ENCODE measurements at places on chromosomes 11 and 22.

GRCh38 chr11:126281666-126282175 is 1.2 kb upstream of the TIRAP start:
- no peak for DNase-seq

DNA sequence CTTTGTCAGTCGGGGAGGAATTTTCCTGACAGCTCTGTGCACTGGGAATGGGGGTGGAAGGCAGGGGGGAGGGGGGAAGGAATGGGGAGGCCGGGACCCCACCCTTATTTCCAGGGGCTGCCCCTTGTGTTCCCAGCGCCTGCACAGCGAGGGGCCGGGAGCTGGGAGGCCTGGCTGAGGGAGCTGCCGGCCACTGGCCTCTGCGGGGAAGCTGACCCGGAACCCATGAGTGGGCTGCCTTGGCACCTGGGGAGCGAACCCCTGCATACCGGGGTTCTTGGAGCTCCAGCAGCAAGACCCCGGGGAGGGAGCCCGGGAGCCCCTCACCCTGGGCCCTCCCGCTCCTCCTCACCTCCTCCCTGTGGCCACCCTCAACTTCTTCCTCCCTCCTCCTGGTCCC is 3.5 kb downstream of the H19 start:
- DNase-seq: no peak

- peak; percentile 21 for DNase-seq
These were observed 540.3 kb downstream of the NTM start for GRCh38 chr11:131910523-131911387.

DNA sequence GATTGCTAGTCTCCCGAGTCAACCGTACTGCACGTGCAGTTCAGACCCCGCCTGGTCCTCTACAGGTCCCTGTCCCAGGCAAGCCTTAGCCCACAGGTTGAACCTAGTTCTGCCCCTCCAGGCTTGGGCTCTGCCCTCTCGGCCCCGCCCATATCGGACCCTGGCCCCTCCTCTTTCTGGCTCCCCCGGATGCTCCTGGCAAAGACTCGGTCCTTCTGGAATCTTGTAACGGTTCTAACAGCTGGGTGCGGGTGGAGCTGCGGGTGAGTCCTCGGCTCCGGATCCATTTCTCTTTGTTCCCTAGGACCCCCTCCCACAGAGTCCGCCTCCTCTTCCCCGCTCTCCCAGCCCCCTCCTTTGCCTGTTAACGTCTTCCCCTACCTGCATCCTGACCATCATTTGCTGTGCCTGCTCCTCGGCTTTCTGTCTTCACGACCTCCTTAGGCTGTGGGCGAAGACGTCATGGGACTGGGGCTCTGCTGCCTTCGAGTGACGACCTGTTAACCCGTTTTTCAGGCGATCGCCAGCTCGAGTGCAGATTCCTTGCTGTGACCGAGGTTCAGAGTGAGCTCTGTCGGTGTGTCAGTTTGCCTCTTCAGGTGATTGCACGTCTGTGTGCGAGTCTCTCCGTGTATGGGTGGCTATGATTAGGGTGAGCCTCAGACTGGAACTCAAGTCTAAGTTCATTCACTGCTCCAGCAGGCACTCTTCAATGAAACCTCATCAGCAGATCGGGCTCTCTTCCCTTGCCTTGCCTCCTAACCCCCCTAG is at the start of gene DNHD1:
Gene DNHD1 (plus strand): TSS at position 212 of the 771 bp plus-strand sequence. CDS start 936 bp downstream, outside the sequence.
- no peak for DNase-seq

DNA sequence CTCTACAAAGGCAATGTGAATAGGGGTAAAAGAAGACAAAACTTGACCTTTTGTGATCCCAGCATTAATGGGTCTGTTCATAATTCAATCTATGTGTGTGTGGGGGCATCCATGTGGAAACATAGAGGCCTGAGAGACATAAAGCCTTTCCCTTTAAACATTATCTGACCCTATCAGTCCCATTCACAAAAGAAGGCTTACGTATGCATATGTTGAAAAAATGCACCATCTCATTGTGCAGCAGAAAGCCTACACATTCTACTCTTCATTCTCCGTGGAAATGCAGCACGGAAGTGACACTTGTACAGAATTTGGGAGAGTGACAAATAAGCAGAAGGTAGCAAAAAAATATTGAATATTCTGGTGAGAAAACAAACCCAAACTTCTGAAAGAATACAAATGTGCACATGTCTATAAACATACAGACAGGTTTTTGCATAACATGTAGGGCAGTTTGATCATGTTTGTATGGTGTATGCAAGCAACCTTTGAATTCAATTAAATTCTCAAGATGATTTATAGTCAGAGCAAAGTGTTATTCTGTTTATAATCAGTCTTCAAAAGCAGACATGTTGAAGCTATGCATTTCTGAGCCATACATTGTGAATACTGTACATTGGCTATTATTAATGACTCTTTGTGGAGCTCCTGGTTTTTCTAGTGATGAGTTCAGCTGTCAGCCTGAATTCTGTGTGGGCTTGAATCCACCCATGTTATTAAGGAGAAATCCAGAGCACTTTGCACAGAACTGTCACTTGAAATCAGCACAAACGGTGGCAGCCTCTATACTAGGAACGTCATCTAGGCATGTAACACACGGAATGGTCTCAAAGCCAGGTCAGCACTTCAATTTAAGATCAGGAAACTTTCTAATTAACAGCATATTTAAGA is 236.8 kb downstream of the DCDC1 start:
- DNase-seq: no peak

DNA sequence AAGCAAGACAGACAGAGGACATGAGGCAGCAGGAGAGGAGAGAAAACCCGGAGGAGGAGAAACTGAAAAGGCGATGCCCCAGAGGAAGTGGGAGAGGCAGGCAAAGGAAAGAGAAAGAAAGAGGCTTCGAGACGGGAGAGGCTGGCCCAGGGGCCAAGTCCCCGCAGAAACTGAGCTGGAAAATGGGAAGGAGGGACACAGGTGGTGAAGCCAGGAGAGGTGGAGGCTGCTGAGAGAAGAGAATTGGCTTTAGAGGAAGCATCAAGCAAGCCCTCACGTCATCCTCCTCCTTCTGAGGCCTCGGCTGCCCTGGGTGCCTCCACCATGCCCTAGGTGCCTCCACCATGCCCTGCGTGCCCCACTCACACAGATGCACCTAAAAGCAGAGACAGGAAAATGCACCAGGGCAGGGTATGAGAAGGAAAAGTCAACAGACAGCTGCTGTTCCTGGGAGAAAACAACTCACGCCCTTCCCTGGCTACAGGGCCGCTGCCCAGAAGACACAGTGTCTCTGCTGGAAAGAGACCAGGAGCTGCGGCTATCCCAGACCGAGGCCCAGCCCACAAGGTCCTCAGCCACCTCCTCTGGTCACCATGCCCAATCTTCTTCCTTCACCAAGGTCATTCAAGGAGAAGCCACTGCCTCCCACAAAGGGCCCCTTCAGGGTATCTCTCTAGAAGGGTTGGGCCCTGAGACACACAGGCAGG is 14.3 kb downstream of the FXYD6 start:
- DNase-seq: no peak

- no peak for DNase-seq
These were observed 43.3 kb upstream of the POGLUT3 start for GRCh38 chr11:108541531-108541930.

DNA sequence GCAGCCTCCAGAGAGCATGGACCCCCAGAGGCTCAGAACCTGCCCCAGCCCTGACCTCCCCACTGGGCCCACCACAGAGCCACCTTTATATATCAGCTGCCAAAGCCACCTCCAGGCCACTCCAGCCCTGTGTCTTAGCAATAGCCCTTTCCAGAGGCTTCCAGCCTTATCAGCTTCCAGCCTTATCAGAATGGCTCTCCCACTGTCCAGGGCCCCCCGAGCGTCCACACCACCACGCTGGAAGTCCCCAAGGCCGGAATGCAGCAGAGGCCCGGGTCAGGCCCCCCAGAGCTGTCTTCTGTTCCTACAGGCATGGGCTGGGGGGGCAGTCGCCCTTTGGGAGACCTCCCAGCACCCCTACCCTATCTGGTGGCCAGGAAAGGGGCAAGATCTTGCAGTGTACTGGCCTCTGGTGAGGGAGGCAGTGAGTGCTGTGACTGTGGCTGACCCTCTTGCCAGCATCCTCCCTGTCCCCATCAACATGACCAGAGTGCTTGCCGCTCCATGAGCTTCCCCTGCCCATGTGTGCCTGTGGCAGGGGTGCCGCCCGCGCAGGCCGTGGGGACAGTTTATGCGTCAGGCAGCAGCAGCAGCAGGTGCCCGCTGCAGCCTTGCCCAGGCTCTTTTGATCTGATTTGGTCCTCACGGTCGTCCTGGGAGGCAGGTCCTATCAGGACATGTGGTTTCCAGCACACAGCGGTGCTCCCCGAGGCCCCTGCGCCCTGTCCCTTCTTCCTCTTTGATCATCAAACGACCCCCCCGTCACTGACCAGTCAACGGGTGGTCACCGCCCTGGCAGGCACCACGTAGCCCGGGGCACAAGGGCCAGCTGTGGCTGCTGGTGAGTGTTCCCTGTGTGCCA is 15.9 kb downstream of the OSBPL5 start:
- DNase-seq: no peak

DNA sequence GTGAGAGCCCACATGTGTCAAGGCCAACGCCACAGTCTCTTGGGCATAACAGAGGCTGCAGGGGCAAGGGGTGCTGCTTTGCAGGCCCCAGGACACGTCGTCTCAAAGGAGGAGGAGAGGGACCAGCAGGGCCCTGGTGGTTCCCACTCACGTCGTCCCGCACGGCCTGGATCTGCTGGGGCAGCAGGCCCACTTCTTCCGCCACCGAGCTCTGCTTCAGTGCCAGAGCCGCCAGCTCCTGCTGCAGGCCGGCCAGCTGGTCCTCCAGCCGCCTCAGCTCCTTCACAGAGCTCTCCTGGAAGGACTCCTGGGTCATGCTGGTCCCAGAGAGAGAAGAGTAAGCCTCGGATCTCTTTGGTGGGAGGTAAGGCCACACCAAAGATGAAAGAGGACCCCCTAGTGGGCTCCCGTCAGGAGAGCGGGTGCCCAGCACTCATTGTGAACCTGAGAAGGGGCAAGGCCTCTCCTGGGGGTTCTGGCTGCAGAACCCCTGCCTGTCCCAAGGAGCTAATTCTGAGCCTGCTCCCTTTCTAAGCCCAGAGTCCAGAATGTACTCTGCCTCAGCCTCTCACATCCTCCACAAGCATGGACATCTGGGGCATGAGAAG is 15.6 kb downstream of the SUN2 start:
- DNase-seq: no peak

GRCh38 chr22:30500628-30501027 is 4.9 kb downstream of the SEC14L4 start:
- DNase-seq: no peak

GRCh38 chr11:69700278-69701140 is 3.3 kb downstream of the FGF19 start:
- peak; percentile 83 for DNase-seq

- DNase-seq: no peak
These were observed 119.2 kb upstream of the SEZ6L start for GRCh38 chr22:26050079-26050478.

DNA sequence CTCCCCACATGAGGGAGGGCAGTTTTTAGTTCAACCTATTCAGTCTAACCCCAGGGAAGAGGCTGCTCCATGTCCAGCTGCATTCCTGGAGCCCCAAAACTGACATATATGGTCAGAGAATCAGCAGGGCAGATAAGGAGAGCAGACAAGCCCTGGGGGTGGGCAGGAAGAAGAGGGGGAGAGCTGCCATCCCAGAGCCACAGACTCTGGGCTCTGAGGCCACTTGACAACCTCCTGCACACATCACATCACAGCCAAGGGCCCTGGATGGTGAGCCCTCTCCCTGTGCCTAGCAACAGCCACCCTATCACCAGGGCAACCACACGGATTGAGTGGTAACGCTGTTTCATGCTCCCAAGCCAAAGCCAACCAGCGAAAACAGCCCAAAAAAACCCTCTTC is 3.1 kb downstream of the ARHGAP1 start:
- DNase-seq: peak; percentile 54

GRCh38 chr11:121104312-121104762 is 3.3 kb downstream of the TECTA start:
- no peak for DNase-seq

GRCh38 chr11:77269484-77270123 is 31.9 kb downstream of the GDPD4 start:
- no peak for DNase-seq

GRCh38 chr22:25485626-25486545 is 78.6 kb upstream of the GRK3 start:
- DNase-seq: no peak

DNA sequence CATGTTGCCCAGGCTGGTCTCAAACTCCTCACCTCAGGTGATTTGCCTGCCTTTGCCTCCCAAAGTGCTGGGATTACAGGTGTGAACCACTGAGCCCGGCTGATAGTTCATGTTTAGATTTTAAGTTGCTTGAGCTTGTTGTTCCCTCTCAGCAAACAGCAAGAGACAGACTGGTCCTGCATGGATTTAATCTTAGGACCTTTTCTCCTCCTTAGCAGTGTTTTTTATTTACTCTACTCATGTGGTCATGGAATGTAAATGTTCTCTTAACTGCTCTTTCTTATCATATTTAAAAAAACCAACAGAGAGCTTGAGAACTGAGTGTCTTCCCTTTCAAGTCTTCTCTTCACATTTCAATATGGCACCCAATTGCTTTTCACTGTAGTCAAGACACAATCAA is 22.7 kb upstream of the PRDM10 start:
- no peak for DNase-seq

- DNase-seq: no peak
These were observed 824.5 kb downstream of the TBC1D22A start for GRCh38 chr22:47586946-47587345.

GRCh38 chr11:90795746-90796145 is 572.9 kb upstream of the CHORDC1 start:
- DNase-seq: no peak

GRCh38 chr11:57222239-57222638 is 14.8 kb downstream of the APLNR start:
- no peak for DNase-seq

DNA sequence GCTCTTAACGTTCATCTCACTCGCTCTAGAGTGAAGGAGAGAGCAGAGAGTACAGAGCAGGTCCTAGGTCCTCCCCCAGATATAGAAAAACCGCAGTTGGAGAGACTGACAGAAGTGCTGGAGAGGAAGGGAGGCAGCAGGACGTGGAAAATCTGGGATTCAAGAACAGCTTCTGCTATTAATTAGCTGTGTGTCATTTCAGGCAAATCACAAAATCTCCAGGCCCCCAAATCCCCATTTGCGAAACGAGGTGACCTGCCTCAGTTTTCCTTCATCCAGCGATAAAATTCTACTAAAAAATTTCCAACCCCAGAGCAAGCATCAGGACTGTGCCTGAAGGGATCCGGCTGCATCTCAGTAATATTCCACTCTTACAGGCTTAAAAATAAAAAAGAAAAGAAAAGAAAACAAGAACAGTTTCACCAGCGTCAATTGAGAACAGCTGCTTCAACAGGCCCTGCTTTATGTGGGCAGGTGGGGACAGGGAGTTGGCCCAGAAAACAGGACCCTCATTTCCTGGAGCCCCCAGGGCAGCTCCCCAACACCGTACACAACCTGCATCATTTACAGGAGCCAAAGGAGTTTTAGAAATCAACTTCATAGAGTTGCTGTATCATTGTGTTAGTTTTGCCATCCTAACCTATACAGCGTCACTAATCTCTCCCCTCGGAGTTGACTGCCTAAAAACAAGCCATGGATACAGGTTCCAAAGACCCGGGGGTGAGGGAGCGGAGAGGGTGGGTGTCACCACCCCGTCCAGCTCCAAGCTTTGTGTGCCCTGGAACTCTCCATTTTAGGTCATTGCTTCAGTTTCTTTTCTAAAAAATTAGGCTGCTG is 2.3 kb upstream of the MALAT1 start:
- DNase-seq: peak; percentile 64
